ENCODE measurements at places on chromosomes 3 and 15.

- no peak for DNase-seq
Observed at GRCh38 chr15:68528626-68529290, 50.0 kb upstream of the CORO2B start.

- DNase-seq: no peak
Observed at GRCh38 chr3:187926620-187927019, 181.4 kb upstream of the BCL6 start.

- DNase-seq: no peak
Observed at GRCh38 chr3:71162221-71162620, 421.3 kb downstream of the FOXP1 start.

GRCh38 chr3:10205451-10206165 is 40.9 kb downstream of the IRAK2 start:
- DNase-seq: no peak

DNA sequence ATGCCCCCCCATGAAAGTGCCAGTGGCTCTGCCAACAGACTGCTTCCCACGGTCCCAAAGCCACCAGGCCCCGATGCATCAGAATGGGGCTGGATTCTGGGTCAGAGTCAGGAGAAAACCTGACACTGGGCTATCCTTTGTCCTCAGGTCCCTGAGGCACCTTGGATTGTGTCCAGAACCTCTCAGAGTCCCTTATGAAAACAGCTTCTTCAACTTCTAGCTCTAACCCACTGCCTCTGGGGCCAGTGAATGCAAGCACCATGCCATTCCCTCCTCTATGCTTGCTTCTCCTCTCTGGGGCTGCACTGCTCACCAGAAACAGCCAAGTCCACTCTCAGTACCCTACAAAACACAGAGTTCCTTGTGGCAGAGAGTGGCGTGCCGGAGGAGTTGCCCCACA is 9.9 kb downstream of the CRABP1 start:
- no peak for DNase-seq

DNA sequence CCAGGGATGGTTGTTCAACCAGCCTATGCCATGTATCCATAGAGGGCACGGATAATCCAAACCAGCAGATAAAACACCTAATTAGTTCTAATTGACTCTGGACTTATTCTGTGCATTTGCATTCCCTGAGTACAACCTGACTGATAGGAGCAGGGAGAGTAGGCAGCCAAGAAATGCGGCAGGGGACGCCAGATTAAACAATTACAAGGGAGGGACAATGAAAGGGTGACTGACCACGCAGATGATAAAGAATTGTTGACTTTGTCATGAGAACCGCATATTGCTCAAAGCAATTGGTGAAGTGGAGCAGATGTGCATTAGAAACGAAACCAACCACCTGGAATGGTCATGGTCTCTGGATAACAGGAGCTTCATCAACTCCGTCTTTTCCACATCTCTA is 369.1 kb upstream of the FRG2C start:
- DNase-seq: no peak

GRCh38 chr3:142095841-142096240 is 53.5 kb downstream of the TFDP2 start:
- no peak for DNase-seq
